Muscle of leg (tissue), 16 donors: ENCODE measurements at places on chromosomes 3 and 15. TPM values are rescaled to one million over a fixed set of nuclear protein-coding genes. Genes with fewer than 3 reads are reported as not detected.

Gene HDGFL3
- total RNA-seq, result 45.8 TPM

Gene DCBLD2
- total RNA-seq, result 21.4 TPM

Gene KIF15
- total RNA-seq, result 9.6 TPM

GRCh38 chr15:75731248-75732151 is 18.9 kb upstream of the CSPG4 start:
- peak; percentile 93 for DNase-seq
- no peaks in the 10 kb centered on the region for H3K36me3 ChIP-seq
- H3K4me1 ChIP-seq, result peaks cover 30% of the 10 kb centered on the region
- H3K27ac ChIP-seq, result peak overlapping the region; percentile 80
- peaks cover 4% of the 10 kb centered on the region for H3K27me3 ChIP-seq
- no peak overlapping the region for H3K4me3 ChIP-seq

- no peaks in the 10 kb centered on the region for H3K27me3 ChIP-seq
- H3K27ac ChIP-seq, result no peak overlapping the region
- peaks cover 9% of the 10 kb centered on the region for H3K36me3 ChIP-seq
- no peak for DNase-seq
- H3K4me1 ChIP-seq, result peaks cover 45% of the 10 kb centered on the region
Observed at GRCh38 chr15:41927536-41927935, 33.7 kb upstream of the SPTBN5 start.

GRCh38 chr3:4060064-4060463 is 243.1 kb upstream of the SETMAR start:
- no peak overlapping the region for H3K4me3 ChIP-seq
- DNase-seq, result peak; percentile 63
- no peaks in the 10 kb centered on the region for H3K36me3 ChIP-seq
- H3K27ac ChIP-seq, result no peak overlapping the region
